Stimulated activated CD4-positive, alpha-beta T cell treated with anti-CD3 and anti-CD28 coated beads, Interleukin-1b, Interleukin-23, amount 100 ng/mL, for 4 hours (primary cell): ENCODE measurements at places on chromosomes 13 and 19.
A peak's percentile ranks its signal among the peaks of the same experiment; 100 is the strongest.

GRCh38 chr19:49889687-49890348 is 6.9 kb downstream of the IL4I1 start:
- peak; percentile 58 for DNase-seq

GRCh38 chr13:89066868-89067466 is 1395.8 kb downstream of the SLITRK5 start:
- no peak for DNase-seq

DNA sequence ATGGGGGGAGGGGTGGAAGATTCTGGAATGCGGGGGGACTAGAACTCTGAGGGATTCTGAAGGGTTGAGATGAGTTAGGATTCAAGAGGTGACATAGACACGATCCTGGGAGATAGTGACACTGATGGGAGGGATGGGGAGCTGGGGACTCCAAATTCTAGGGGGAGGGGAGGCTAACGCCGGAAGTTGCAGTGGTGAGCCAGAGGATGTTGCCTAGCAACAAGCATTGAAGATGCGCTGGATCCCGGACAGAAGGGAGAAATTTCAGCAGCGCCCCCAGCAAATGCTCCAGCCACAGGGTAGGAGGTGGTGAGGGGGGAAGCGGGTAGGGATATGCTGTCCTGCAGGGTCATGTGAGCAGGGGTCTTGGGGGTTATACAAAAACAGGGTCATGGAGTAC is 6.9 kb upstream of the LTBP4 start:
- no peak for DNase-seq

- DNase-seq = peak; percentile 8
These were observed 43.2 kb downstream of the ZNF571 start for GRCh38 chr19:37551129-37551993.

DNA sequence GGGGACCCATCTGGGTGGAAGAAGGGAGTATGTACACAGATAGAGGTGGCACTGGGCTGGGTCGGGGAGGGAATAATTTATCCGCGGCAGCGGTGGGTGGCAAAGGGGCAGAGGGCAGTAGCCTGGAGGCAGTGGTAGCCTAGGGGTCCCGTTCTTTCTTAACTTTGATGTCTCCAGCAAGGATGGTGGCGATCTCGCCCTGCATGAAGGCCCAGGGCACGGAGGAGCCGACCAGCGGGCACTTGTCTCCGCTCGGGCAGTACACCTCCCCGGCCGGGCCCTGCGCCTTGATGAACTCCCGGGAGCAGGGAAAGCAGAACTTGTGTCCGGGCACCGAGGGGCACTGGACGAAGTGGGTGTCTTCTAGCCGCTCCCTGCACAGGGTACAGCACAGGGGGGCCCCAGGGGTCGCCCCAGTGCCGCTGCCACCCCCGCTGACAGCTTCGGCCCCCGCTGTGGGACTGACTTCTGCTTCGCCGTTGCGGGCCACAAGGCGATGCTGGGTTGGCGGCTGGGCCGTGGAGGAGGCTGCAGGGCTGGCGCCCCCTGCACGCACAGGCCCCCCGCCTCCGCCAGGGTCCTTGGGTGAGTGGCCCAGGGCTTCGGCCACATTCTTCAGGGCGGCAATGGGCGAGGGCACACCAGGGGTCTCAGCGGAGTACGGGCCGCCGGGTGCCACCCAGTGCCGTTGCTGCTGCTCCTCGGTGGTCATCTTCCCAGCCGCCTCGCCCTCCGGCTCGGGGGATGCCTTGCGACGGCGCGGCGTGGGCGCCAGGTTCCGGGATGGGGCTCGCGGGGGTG is 1.9 kb downstream of the IRF2BP1 start:
- no peak for DNase-seq

DNA sequence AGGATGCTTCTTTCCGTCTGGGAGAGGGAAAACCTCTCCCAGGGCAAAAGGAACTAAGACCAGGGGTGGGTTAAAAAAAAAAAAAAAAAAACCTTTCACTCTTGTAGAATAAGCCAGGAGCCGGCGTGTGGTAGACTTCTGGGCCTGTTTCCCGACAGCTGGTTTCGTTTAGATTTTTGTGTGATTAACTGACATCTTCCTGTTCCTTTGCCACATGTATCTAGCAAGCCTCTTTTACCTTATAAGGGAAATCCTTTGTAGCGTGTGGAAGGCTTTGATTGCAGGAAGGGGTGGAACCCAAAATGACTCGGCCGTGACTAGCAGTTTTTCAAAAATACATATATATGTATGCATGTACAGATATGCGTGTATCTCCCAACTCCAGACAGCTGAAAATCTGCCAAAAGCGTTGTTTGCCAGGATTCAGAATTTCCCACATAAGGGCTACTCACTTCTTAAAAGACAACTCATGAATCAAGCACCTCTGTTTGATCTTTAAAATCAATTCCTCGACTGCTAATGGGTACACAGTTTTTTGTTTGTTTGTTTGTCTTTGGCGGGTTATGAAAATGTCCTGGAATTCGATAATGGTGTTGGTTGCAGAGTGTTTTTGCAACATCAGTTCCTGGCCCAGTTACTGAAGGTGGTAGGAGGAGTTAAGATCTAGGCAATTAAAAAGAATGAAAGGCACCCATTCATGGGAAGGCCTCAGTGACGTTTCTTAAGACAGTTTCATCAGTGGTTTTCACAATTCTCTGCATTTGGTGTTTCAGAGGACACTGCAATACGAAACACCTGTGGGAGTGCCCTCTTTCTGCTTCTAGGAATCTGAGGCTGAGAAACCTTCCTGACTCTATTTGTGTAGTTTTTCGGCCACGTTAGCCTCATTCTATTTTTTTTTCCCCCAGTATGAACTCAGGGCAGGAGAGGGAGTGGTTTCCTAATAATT is 2.7 kb downstream of the TPM4 start:
- DNase-seq = no peak

DNA sequence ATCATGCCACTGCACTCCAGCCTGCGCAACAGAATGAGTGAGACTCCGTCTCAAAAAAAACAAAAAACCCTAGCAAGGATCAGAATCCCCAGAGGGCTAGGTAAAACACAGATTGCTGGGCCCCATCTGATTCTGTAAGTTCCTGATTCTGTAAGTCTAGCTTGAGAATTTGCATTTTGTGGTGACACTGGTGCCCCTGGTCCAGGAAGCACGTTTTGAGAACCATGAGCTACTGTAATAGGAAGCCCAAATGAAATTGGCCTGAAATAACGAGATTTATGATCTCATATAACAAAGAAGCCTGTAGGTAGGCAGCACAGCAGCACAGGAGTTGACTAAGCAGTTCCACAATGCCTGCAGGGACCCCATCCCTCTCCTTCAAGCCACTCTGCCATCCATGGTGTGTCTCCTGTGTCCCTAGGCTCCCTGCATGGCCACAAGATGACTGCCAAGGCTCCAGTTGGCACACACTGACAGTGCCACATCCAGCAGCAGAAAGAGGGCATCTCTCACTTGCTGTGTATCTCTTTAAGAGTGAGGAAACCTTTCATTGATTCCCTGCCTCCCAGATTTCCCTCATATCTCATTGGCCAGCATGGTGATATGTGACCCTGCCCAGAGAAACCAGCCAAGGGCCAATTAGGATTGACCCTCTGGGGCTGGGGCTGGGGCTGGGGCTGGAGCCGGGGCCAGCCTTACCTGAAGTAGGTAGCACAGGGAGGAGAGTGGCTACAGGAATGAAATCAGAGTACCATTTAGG is 21.7 kb downstream of the SIPA1L3 start:
- DNase-seq = no peak

DNA sequence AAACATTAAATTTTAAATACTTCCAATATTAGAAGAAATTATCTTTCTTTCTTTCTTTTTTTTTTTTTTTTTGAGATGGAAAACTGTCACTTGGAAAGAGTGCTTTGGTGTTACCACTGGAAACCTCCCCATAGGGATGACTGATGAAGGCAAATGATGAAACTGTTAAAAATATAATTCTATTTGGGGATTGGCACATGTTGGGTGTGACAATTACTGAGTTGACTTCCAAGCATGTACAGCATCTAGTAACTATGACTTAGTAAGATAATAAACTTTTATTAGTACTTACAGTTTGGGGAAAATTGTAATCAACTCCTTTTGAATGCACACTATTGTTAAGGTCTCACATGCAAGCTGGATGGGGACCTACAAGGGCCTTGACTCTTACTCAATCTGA is 592.5 kb downstream of the KCTD12 start:
- no peak for DNase-seq

DNA sequence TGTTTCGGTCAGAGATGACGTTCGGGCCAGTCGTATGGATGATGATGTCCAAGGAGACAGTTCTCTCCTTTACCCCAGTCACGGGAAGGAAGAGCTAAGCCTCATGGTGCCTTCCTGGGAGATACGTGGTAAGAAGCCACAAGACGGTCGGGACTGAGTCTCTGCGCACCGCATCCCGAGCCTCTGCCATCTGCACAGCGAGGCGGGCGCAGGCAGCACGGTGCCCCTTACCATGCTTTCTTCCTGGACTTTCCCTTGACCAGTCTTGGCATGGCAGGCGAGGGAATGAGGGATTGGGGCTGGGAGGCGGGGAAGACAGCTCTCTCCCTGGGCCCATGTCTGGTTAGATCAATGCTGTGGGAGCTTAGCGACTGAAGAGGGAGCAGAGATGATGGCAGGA is 10.1 kb upstream of the LAIR2 start:
- DNase-seq = no peak

DNA sequence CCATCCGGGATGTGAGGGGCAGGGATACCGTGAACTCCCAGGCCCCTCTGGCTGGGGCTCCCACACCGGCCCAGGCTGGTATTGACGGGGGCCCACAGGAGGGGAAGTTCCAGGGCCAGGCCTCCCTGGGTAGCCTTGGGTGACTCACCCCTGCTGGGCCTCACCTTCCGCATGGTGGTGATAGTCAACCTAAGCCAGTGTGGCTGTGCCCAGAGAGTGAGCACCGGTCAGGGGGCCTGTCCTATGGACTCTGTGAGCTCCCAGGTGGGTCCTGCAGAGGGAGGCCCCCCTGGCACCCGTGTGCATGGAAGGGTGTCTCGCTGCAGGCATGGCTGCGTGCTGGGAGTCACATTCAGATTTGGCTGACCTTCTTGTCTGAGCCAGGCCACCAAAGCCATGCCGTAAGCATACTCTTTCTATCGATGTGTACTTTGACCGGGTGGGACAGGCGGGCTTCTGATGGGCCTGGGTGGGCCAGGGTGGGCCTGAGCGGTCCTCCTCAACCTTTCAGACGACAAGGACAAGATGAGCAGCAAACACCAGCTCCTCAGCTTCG is 27.6 kb downstream of the DHX34 start:
- no peak for DNase-seq

- no peak for DNase-seq
These were observed 12.2 kb downstream of the PIP5K1C start for GRCh38 chr19:3687774-3688706.

- DNase-seq = no peak
These were observed 7.5 kb downstream of the DYRK1B start for GRCh38 chr19:39826311-39826945.

DNA sequence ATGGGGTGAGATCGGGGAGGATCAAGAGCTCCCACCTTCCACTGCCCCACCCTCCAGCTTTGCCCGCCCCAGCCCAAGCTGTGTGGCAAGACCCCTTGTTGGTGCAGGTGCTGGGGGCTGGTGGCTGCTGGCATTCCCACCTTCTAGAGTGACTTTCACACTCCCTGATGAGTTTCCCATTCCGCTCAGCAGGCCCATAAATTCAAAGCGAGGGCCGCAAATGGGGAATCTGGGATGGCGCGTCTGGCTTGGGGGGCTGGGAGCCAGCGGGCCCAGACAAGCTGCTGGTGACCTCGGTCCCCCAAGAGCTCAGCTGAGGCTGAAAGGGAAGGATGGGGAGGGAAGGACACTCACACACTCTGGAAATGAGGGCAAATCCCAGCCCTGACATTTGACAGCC is 110.3 kb downstream of the GADD45B start:
- DNase-seq = no peak

GRCh38 chr13:99821741-99822140 is 149.8 kb downstream of the ZIC5 start:
- DNase-seq = no peak

- DNase-seq = no peak
These were observed 50.8 kb downstream of the FOXO1 start for GRCh38 chr13:40615619-40616018.

- DNase-seq = no peak
These were observed 14.7 kb downstream of the ZNF574 start for GRCh38 chr19:42090672-42091071.

DNA sequence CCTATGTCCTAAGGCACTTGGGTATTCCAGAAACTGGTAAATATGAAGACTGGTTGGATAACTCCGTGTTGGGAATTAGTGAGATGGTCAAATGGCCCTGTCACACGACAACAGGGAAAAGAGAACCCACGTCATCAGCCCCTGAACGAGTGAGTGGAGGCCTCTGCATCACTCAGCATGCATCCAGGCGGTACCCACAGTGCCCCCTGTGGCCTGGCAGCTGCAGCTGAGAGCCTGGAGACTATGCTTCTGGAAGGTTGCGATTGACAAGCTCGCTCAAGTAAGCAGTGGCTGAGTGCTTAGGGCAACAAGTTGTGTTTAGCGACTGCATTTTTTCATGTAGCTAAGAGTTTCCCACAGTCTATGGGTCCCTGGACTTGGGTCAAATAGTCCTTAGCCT is 55.9 kb downstream of the COL4A2 start:
- no peak for DNase-seq

DNA sequence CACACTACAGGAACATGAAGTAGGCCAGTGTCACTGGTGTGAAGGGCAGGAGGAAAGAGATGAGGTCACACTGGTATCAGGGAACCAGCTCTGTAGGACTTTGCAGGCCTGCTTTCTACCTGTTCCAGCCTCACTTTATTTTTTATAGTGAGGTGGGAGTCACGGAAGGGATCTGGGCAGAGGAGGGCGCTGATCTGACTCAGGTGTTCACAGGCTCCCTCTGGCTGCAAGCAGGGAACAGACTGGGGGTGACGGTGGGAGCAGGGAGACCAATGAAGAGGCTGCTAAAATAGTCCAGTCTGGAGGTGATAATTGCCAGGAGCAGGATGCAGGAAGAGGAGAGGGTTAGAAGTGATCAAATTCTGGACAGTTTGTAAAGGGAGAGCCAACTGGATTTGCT is 2.8 kb downstream of the THAP8 start:
- DNase-seq = no peak

DNA sequence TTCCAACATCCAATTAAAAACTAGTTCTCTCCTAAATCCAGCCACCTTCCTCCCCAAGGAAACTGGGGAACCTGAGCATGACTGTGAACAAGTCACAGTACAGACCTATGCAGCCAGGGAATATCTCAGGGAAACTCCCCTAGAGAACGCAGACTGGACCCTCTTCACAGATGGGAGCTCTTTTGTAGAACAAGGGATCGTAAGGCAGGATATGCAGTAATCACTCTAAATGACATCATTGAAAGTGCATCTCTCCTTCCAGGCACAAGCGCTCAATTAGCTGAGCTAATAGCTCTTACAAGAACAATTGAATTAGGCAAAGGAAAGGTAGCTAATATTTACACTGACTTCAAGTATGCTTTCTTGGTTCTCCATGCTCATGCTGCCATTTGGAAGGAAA is 1331.7 kb downstream of the UQCRFS1 start:
- no peak for DNase-seq
